ENCODE measurements at places on chromosomes 13 and 19.

DNA sequence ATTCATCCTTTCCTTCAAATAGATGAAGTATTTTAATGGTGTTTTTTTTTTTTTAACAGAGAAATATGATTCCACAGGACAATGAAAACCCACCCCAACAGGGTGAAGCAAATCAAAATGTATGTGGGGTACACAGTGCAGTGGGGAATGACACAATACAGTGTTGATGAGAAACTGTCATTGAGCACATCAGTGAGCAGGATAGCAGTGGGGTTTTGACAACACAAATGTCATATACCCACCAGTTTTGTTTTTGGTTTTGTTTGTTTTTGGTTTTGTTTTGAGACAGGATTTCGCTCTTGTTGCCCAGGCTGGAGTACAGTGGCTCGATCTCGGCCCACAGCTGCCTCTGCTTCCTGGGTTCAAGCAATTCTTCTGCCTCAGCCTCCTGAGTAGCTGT lies 29.2 kb downstream of the ZNF844 start:
- DNase-seq: no peak

DNA sequence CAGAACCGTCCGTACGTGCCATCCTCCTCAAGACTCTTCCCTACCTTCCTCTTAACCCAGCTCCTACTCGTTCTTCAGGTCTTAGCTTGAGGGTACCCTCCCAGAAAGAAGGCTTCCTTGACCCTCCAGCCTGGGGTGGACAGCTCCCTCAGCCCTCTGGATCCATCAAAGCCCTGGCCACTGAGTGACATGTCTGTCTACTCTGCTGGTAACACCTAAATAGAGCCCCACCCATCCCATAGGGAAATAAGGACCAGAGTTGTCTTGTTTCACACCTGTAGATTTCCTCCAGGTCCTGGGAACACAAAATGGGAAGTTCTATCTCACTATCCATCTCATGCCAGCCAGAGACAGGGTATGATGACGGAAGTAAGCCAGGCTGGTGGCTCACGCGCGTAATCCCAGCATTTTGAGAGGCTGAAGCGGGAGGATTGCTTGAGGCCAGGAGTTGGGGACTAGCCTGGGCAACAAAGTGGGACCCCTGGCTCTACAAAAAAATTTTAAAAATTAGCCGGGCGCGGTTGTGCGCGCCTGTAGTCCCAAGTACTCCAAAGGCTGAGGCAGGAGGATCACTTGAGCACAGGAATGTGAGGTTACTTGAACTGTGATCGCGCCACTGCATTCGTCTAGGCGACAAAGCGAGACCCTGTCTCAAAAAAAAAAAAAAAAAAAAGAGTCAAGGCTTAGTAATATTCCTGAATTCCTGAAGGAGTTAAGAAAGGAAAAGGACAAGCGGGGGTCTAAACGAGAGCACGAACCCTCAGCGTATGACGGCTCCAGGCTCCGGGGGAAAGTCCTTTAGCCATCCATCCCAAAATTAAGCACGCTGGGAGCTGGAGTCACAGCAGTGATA lies 566 bp upstream of the CCDC97 start:
- DNase-seq: no peak

- DNase-seq: no peak
Measured at GRCh38 chr19:39319098-39319891, 1.4 kb downstream of the LRFN1 start.

- no peak for DNase-seq
Measured at GRCh38 chr19:54523403-54523802, 20.8 kb downstream of the LAIR2 start.

- DNase-seq: no peak
Measured at GRCh38 chr19:5260381-5260967, 80.1 kb downstream of the PTPRS start.

GRCh38 chr13:52319876-52320275 lies 86.1 kb downstream of the THSD1 start:
- DNase-seq: no peak

DNA sequence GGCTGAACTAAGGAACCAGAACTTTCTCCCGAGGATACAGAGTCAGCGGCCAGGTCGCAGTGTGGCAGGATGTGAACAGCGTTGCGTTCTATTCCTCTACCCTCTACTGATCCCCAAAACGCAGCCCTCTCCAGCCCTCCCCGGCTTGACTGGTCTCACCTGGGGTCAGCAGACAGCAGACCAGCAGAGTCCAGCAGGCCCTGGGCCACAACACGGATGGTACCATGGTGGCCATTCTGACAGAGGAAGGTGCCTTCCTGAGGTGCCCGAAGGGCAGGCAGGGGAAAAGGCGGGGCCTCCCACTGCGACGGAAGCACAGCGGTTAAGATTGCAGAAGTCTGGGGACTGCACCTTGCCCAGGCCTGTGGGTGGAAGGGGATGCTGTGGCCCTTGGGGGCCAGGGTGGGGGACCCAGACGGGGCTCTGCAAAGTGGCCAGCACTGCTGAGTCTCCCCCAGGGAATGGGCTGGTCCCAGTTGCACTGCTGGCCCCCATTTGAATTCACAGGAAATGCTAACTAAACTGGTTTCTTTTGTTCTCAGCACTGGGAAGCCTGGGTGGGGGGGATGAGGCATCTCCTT lies at the start of gene ICAM3:
Gene ICAM3, minus strand, starts transcription at position 245 of the 581 bp plus-strand sequence. Its CDS starts 10 bp downstream, at position 235.
- DNase-seq: peak; percentile 59

GRCh38 chr19:48544856-48545750 lies 6.9 kb upstream of the SULT2B1 start:
- DNase-seq: no peak

- DNase-seq: peak; percentile 94
Measured at GRCh38 chr19:46746281-46747057, at the start of gene STRN4. Gene STRN4, minus strand, starts transcription at chr19:46746450. Its CDS starts 20 bp downstream, at chr19:46746430.

DNA sequence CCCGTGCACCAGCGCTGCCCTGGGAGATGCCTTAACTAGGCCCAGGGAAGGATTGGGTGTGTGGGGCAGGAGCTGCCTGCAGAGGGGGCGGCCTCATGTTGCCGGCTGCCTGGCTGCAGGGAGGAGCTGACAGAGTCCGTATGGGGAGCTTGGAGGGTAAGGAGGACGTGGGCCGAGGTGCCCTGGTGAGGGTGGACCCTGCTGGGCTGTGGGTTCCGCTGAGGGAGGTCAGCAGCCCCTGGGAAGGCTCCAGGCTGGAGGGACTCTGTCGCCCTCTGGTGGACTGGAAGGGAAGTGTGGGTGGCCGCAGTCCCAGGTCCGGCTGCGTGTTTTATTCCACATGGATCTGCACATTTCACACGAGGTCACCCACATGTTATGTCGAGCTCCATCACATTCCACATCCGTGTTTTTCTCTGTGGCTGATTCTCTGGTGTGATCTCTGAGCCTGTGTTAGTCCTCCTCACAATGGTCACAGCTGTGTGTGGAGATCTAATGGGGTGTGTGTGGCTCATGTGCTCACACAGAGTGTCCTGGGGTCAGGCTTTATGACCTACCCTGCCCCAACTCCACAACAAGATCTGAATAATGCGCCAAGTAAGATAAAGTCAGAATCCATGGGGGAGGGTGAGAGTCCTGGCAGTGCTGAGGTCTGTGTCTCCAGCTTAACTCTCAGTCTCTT lies 1.8 kb upstream of the CEACAM8 start:
- DNase-seq: peak; percentile 64

GRCh38 chr13:110540871-110541525 lies 20.5 kb downstream of the RAB20 start:
- no peak for DNase-seq

DNA sequence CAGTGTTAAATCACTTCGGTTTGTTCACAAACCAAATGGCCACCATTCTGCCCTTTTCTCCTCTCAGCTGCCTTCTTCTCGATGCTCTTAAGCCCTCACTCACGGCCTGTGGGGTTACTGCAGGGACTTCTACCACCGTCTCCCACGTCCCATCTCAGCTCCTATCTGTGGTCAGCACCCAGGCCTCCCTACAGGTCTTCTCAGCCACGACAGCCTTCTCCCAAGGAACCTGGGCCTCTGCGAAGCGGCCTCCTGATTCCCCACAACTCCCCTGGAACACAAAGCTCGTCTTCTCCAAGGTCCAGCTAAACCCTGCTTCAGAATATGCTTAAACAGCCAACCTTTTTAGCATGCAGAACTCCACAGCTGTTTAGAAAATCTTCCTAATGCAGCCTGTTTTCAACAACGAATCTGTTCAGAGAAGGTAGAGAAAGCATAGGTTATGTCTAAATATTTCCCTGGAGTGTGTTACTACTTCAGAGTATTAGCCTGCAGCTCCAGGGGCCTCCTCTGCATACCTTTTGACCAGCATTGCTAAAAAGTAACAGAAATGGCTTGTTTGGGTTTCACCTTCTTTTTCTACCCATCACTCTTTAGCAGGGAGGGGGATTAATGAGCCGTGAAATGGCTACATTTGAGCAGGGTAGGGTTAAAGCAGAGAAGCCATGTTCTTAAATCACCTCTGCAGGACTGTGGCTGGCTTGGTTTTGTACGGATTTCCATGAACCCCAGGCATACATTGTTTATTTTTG lies 104.0 kb downstream of the COL4A2 start:
- DNase-seq: no peak

DNA sequence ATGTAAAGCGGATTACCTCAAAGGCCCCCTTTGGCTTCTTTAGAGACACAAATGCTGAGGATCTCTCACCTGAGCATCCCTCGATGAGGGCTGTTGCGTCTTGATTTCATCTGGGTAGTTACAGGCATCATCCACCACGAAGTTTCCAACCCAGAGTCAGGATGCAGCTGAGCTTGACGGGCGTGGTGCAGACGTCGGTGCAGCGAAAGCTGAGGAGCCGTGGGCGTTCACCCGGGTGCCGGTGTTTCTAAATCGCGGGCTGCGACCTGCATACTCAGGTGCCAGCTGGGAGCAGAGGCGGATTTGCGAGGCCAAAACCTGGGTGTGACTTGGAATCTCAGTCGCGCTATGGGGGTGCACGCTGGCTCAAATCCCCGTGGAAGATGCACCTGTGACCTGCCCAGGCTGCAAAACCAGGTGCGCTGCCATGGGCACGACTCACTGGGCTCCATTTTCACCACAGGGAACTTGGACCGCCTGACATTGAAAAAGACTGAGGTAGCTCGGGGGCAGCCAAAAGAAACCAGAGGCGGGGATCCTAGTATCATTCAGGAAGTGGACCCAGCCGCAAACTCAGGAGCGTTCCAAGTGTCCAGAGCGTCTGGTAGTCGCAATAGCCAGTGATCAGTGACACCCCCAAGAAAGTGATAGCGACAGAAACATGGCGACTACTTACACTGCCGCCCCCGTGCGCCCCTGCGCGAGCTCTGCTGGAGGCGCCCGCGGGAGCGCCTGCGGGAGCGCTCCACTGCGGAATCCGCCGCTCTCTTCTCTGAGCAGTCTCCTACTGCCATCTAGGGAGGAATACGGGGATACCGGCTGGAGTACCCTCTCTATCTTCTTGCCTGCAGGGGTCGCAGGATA lies 36.4 kb upstream of the IGFL4 start:
- no peak for DNase-seq

GRCh38 chr13:97561182-97561581 lies 127.2 kb downstream of the RAP2A start:
- DNase-seq: no peak

GRCh38 chr13:39821977-39822376 lies 166.5 kb downstream of the COG6 start:
- no peak for DNase-seq

DNA sequence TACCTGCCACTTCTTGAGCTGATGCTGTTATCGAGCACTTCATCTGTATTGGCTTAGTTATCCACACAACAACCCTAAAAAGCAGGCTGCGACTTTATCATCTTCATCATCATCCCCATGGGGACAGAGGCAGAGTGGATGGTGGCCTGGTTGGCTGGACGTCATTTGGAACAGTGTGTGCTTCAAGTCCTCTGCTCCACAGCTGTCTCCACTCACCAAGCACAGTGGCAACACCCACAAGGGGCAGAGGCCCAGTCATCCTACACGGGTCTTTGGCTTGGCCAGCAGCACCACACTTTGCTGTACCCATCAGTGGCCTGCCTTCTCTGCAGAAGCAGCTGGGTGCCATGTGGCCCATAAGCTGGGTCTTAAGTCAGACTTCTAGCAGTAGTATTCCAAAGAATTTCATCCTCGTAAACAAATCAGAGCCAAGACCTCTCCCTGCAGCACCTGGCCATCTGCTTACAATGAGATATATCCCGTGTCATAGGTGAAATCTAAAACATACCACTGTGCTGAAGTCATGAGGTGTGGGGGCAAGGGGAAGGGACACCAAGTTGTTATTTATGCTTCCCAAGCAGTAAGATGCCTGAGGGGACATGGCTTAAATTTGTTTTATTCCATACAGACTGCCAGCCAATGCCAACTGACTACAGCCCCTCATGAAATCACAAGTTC lies 47.9 kb upstream of the EPHX3 start:
- peak; percentile 47 for DNase-seq

DNA sequence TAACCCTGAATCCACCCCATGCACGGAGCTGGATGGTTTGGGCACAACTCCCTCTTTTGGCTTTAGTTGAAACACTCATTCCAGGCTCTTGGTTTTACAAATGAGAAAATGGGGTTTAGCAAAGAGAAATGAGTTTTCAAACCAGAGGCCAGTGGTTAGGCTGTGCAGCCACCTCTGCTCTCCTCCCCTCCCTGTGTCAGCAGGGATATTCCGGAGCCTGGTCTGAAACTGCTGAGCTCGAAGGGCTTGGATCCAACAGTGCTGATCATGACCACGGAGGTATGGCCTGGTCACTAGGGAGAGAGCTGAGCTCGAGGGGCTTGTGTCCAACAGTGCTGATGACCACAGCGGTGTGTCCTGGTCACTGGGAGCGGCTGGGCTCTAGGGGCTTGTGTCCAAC lies 41.5 kb downstream of the ZNF787 start:
- no peak for DNase-seq

GRCh38 chr19:9009935-9010651 lies at the start of gene MUC16:
Gene MUC16, minus strand, starts transcription at chr19:9010409.
- DNase-seq: no peak

DNA sequence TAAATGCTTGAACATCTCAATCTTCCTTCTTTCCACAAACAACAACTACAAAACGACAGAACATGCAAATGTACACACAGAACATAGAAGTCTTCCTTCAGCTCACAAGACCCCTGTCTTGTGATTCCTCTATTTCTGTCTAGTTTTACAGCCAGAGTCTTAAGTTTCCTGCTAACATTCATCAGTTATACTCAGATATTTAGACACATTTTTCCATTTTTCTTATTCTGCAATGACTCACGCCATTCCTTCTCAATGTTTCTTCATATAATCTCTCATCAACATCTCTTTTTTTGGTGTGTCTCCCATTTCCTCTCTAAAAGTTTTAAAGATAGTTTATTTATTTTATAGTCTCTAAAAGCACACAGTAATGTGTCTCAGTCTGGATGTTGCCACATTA lies 1872.9 kb upstream of the PCDH20 start:
- no peak for DNase-seq

DNA sequence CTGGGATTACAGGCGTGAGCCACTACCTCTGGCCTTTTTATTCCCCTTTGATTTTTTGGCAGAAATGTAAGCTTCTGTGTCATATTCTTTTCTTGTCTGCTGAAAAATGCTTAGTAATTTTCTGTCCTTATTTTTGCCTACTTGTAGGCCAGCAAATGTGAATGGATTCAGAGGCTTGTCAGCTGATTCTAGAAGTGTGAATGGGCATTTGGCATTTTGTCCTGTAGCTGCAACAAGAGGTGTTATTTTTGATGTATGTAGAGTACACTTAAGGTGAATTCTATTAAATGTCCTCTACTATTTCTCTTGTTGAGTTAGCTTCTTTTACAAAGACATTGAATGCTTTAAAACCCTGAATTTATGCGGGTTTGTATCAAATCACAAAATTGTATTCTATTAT lies 50.0 kb downstream of the FRY start:
- DNase-seq: no peak

All from upper lobe of left lung (tissue), 6 donors.